Eye (tissue), 1 donor: ENCODE measurements at places on chromosomes 7 and 10.

DNA sequence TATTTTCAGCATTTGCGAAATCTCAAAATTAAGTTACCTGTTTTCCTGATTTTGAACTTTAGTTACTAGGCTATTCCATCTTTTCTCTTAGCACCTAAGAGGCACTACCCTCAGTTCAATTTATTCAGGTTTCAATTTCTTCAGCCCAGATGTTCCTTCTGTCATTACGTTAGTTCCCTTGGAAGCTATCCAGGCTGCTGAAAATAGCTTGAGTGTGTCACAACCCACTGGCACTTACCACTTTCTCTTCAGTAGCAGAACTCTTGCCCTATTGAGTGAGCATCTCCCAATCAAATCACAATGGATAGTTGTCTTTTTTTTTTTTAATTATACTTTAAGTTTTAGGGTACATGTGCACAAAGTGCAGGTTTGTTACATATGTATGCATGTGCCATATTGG, 332.7 kb upstream of the LRGUK start:
- DNase-seq, result no peak

GRCh38 chr10:63583909-63584724, 62.9 kb downstream of the REEP3 start:
- peak; percentile 44 for DNase-seq

GRCh38 chr10:475709-476454, 213.6 kb downstream of the DIP2C start:
- DNase-seq, result no peak

- DNase-seq, result no peak
These were observed 10.4 kb downstream of the RAPGEF5 start for GRCh38 chr7:22346383-22347107.

GRCh38 chr7:50274361-50274760, 30.2 kb upstream of the IKZF1 start:
- no peak for DNase-seq

GRCh38 chr7:79292834-79293233, 160.6 kb downstream of the MAGI2 start:
- no peak for DNase-seq

DNA sequence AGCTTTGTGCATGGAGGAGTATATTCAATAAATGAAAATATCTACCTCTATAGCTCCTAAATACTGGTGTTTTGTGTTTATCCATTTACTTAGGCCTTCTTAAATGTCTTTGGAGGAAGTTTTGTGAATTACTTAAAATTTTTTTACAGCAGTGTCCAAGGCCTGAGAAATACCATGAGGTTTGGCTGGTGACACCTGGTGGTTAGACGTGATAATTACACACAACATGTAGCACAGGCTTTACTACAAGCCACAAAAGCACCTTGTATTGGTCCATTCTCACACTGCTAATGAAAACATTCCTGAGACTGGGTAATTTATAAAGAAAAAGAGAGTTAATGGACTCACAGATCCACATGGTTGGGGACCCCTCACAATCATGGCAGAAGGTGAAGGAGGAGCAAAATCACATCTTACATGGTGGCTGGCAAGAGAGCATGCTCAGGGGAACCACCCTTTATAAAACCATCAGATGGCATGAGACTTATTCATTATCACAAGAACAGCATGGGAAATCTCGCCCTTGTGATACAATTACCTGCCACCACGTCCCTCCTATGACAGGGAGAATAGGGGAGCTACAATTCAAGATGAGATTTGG, 20.6 kb downstream of the HYAL4 start:
- peak; percentile 88 for DNase-seq

- peak; percentile 91 for DNase-seq
These were observed 104.2 kb upstream of the CHST15 start for GRCh38 chr10:124197371-124198124.

- no peak for DNase-seq
These were observed 509.8 kb downstream of the SUGCT start for GRCh38 chr7:40644454-40645188.

GRCh38 chr10:3528823-3529403, 256.1 kb downstream of the KLF6 start:
- peak; percentile 4 for DNase-seq

DNA sequence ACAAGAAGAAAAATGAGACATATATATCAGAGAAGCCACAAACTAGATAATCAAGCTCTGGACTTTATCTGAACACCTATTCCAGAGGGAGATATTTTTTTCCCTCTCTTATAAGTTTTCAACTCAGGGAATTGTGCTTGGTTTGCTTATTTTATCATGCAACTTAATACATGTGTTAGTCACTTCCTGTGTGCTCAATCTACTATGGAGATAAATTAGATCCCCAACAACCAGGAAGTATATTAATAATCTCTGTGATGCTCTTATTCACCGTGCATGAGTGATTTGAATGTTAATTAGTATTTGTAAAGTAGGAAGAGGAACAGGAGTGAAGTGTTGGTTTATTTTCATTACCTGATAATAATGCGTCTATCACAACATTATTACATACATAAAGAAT, 38.8 kb upstream of the ZNF365 start:
- no peak for DNase-seq

DNA sequence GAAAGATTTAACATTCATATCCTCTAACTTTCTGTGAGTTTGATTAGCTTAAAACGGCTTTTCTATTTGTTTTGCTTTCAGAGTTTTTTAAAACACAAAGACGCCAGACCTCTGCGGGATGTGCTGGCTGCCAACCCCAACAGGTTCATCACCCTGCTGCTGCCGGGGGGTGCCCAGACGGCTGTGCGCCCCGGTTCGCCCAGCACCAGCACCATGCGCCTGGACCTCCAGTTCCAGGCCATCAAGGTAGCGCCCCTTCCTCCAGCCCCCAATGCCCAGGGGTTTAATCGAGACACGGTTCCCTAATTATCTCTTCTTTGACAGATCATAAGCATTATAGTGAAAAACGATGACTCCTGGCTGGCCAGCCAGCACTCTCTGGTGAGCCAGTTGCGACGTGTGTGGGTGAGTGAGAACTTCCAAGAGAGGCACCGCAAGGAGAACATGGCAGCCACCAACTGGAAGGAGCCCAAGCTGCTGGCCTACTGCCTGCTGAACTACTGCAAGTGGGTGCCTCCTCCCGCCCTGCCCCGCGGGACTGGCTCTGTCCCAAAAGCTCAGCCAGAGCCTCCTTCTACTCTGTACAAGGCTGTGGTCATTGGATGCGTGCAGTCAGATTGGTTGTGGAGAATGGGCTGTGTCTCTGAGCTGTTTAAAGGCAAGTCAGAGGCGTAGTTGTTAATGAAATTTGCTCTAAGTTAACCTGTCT, 71.2 kb downstream of the TRRAP start:
- DNase-seq, result no peak

- DNase-seq, result no peak
These were observed 55.2 kb downstream of the HYCC1 start for GRCh38 chr7:22958742-22959141.

- peak; percentile 85 for DNase-seq
These were observed at the start of gene ATOH7 for GRCh38 chr10:68231817-68232251. ATOH7 (minus strand) TSS chr10:68232113; CDS start chr10:68231677, 436 bp downstream.

- DNase-seq, result no peak
These were observed 66.0 kb upstream of the SHH start for GRCh38 chr7:155878250-155878649.

GRCh38 chr10:119104654-119105015, 722 bp downstream of the DENND10 start:
- peak; percentile 74 for DNase-seq
